ENCODE measurements at places on chromosomes 6 and 20.

GRCh38 chr6:4914420-4915159 lies 89.2 kb downstream of the RPP40 start:
- no peak overlapping the region for H3K27ac ChIP-seq
- H3K36me3 ChIP-seq, result no peaks in the 10 kb centered on the region
- no peak for DNase-seq
- H3K4me1 ChIP-seq, result peaks cover 19% of the 10 kb centered on the region
- H3K27me3 ChIP-seq, result no peaks in the 10 kb centered on the region

DNA sequence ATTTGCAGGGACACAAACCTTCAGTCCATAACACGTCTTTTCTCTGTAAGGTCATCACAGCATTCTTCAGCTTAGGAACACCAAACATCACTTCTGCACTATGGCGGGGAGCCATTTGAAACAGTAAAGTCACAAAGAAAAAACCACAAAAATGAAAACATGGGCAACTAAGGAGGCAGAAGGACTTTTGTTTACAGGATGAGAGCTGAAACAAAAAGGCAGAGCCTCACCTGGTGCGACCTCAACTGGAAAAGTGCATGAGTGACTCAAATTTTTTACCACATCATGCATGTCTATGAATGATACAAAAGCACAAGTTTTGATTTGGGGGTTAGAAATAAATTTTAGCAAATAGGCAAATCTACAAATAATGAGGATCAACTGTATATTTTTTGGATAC lies 68.2 kb upstream of the TNFAIP3 start:
- H3K4me1 ChIP-seq, result peaks cover 5% of the 10 kb centered on the region
- H3K4me3 ChIP-seq, result no peak overlapping the region
- no peak overlapping the region for H3K27ac ChIP-seq
- DNase-seq, result no peak

DNA sequence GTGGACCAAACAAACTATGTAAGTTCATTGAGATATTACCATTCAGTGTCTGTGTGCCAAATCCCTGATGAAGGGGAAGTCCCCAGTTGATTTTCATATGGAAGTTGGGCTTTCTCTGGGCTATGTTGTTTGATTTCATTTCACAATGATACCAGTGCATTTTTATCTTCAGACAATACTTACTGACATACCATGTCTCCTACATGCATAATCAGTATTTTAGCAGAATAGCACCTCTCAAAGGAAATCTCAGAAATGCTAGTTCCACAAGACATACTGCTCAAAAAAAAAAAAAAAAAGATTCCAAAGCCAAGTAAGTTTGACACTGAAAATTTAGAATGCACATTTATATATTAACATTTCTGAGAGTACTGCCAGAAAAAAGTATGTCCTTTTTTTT lies 168.8 kb upstream of the RNF217 start:
- DNase-seq, result no peak
- no peaks in the 10 kb centered on the region for H3K4me1 ChIP-seq
- H3K27me3 ChIP-seq, result no peaks in the 10 kb centered on the region
- H3K4me3 ChIP-seq, result no peak overlapping the region
- no peak overlapping the region for H3K27ac ChIP-seq

GRCh38 chr6:3289664-3290055 lies 30.9 kb downstream of the PSMG4 start:
- peaks cover 26% of the 10 kb centered on the region for H3K36me3 ChIP-seq
- no peaks in the 10 kb centered on the region for H3K27me3 ChIP-seq
- no peak overlapping the region for H3K4me3 ChIP-seq
- H3K27ac ChIP-seq, result no peak overlapping the region
- DNase-seq, result no peak

GRCh38 chr6:167487749-167488664 lies 163.1 kb downstream of the TTLL2 start:
- peaks cover 13% of the 10 kb centered on the region for H3K27me3 ChIP-seq
- DNase-seq, result no peak
- H3K27ac ChIP-seq, result no peak overlapping the region
- no peaks in the 10 kb centered on the region for H3K36me3 ChIP-seq
- H3K4me1 ChIP-seq, result peaks cover 6% of the 10 kb centered on the region

GRCh38 chr6:13920552-13920951 lies 4.2 kb upstream of the RNF182 start:
- H3K4me1 ChIP-seq, result peaks cover 17% of the 10 kb centered on the region
- no peak overlapping the region for H3K4me3 ChIP-seq
- no peak overlapping the region for H3K27ac ChIP-seq
- H3K27me3 ChIP-seq, result peaks cover 20% of the 10 kb centered on the region
- H3K36me3 ChIP-seq, result no peaks in the 10 kb centered on the region

- H3K36me3 ChIP-seq, result peaks cover 55% of the 10 kb centered on the region
- no peaks in the 10 kb centered on the region for H3K4me1 ChIP-seq
- H3K27ac ChIP-seq, result no peak overlapping the region
- DNase-seq, result no peak
Measured at GRCh38 chr6:56459030-56459805, 183.5 kb downstream of the DST start.
